ENCODE measurements at places on chromosomes 12 and 14.

GRCh38 chr14:62743118-62743517 is 302.1 kb downstream of the KCNH5 start:
- H3K4me3 ChIP-seq: no peak overlapping the region
- no peaks in the 10 kb centered on the region for H3K4me1 ChIP-seq
- no peaks in the 10 kb centered on the region for H3K27me3 ChIP-seq
- no peaks in the 10 kb centered on the region for H3K36me3 ChIP-seq
- no peak overlapping the region for H3K27ac ChIP-seq

DNA sequence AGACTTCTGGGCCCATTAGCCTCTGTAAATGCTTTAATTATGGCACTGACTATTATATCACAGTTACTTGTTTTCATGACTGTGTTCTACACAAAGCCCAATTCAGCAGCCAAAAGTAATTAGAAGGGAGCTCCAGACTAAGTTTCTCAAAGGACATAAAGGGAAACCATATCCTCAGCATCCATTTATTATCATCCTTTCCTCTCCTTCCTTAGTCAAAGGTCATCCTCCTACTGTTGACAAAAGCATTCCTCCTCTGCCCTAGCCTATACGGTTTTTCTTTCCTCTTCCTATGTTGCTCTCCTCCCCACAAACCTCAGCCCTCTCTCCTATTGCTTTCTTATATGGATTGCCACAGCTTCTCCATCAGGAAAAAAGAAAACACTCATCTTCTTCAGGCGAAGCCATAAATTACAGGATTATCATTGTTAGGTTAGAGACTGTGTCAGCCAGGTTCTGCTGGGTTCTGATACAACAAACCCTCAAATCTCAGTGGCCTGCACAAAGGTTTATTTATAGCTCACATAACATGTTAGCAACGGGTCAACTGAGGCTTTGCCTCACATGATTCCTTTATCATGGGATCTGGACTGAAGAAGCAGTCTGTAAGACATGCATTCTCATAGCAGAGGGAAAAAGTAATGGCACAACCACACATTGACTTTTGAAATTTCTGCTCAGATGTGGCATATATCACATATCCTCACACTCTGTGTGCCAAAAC is 207.2 kb downstream of the SLC5A8 start:
- no peaks in the 10 kb centered on the region for H3K36me3 ChIP-seq
- H3K27me3 ChIP-seq: no peaks in the 10 kb centered on the region
- H3K4me1 ChIP-seq: peaks cover 2% of the 10 kb centered on the region
- H3K27ac ChIP-seq: no peak overlapping the region

DNA sequence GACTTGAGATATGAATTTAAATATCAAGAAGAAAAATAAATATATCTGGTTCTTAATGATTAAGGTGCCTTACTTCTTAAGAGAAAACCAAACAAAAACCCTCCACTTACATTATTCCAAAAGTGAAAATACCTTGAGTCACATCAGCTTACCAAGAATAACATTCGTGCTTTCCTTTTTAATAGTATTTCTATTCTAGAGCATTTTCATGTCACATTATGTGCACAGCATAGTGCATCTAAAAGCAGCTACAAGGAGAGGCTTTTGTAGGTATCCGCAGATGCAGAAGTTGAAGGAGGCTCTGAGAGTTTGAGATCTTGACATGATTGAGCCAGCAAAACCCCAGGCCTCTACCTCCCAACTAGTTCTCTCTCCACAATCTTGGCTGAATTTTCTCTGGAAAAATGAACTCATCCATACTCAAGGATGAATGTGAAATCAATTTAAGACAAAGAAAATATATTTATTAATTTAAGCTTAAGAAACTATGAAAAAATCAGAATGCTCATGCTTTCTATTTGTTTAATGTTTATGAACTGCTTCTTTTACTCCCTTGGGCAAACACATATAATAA is 275.0 kb downstream of the AKAP6 start:
- peaks cover 2% of the 10 kb centered on the region for H3K27me3 ChIP-seq
- no peak for DNase-seq
- H3K27ac ChIP-seq: no peak overlapping the region
- H3K4me3 ChIP-seq: no peak overlapping the region
- no peaks in the 10 kb centered on the region for H3K4me1 ChIP-seq
- no peaks in the 10 kb centered on the region for H3K36me3 ChIP-seq

GRCh38 chr12:110807640-110808039 is 39.1 kb upstream of the CCDC63 start:
- no peak overlapping the region for H3K4me3 ChIP-seq
- H3K4me1 ChIP-seq: no peaks in the 10 kb centered on the region
- peaks cover 3% of the 10 kb centered on the region for H3K36me3 ChIP-seq
- H3K27me3 ChIP-seq: no peaks in the 10 kb centered on the region

- no peak overlapping the region for H3K27ac ChIP-seq
- no peaks in the 10 kb centered on the region for H3K4me1 ChIP-seq
- no peak overlapping the region for H3K4me3 ChIP-seq
- no peaks in the 10 kb centered on the region for H3K36me3 ChIP-seq
These were observed 300.2 kb upstream of the PRKD1 start for GRCh38 chr14:30227876-30228275.

- peaks cover 12% of the 10 kb centered on the region for H3K27me3 ChIP-seq
- no peak for DNase-seq
- no peak overlapping the region for H3K27ac ChIP-seq
- H3K36me3 ChIP-seq: no peaks in the 10 kb centered on the region
These were observed 54.2 kb downstream of the SPTB start for GRCh38 chr14:64825509-64825908.

DNA sequence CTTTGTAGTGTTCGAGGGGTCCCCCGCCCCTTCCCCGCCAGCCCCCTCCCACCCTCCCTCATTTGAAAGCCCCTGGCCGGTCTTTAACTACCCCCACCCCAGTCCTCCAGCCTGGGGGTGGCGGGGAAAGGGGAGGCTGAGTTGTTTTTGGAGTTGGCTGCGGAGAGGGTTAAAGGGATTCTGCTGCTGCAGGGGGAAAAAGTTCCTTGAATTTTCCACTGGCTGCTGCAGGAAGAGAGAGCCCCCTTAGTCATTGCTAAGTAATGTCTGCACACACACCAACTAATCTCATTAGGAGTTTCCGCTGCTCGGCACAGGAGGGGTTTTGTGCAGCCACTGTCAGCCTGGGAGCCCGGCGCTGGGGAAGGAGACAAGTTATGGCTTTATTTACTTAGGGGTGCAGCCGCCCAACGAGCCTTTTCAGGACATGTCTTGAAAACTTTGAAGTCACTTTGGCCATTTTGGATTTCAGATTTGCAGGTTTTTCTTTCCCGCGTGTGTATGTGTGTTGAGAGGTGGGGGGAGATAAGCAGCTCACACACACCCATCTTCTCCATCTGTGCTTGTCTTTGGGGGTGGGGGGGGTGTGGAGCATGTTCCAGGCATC is 1.8 kb downstream of the ELK3 start:
- H3K36me3 ChIP-seq: peaks cover 8% of the 10 kb centered on the region
- peak overlapping the region; percentile 97 for H3K27ac ChIP-seq
- H3K4me3 ChIP-seq: peak overlapping the region; percentile 90
- peak; percentile 68 for DNase-seq

- H3K27ac ChIP-seq: peak overlapping the region; percentile 92
- peaks cover 11% of the 10 kb centered on the region for H3K36me3 ChIP-seq
- no peaks in the 10 kb centered on the region for H3K27me3 ChIP-seq
- peak overlapping the region; percentile 71 for H3K4me3 ChIP-seq
- peaks cover 95% of the 10 kb centered on the region for H3K4me1 ChIP-seq
These were observed 31.5 kb upstream of the GZMB start for GRCh38 chr14:24665440-24665991.

- H3K27ac ChIP-seq: no peak overlapping the region
- H3K27me3 ChIP-seq: no peaks in the 10 kb centered on the region
These were observed 528.6 kb downstream of the FUT8 start for GRCh38 chr14:65941091-65941490.

DNA sequence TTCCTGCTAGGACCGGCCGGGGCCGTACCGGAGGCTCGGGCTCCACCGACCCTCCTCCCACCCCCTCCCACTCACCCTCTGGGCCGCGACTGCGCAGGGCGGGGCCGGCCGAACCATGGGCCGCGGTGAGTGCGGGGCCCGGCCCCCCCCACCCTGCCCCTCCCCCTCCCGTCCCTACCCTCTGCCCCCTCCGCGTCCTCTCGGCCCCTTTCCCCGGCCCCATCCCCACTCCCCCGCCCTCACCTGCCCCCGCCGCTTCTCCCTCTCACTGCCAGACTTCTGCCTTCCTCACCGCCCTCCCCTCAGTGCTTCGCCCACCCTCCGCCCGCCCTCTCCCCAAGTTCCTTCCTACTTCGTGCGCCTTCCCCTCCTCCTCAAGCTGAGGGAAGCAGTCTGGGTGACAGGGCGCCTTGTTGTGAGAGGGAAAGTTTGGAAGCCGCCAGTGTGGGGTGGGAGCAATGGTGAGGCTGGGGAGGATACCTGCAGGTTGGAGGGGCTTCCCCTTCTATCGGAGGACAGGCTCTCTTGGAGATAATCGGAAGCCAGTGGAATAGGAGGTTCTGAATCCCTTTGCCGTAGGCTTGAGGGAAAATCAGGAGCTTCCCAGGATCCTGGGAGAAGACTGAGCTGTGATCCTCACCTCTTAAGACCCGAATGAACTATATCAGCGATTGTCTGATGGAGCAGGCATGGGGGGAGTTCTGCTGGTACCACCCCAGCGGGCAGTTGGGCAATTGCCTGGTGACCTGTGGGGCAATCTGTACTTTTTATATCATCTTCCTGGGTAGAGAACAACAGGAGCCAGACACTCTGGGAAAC is 472 bp downstream of the MBD6 start:
- H3K36me3 ChIP-seq: peaks cover 30% of the 10 kb centered on the region
- peak overlapping the region; percentile 95 for H3K4me3 ChIP-seq
- H3K27me3 ChIP-seq: peaks cover 2% of the 10 kb centered on the region
- peak; percentile 51 for DNase-seq
- peak overlapping the region; percentile 87 for H3K27ac ChIP-seq

GRCh38 chr14:69716478-69717187 is 50.3 kb upstream of the SRSF5 start:
- peaks cover 7% of the 10 kb centered on the region for H3K36me3 ChIP-seq
- peak overlapping the region; percentile 61 for H3K27ac ChIP-seq
- peaks cover 34% of the 10 kb centered on the region for H3K4me1 ChIP-seq
- H3K27me3 ChIP-seq: no peaks in the 10 kb centered on the region
- H3K4me3 ChIP-seq: no peak overlapping the region

DNA sequence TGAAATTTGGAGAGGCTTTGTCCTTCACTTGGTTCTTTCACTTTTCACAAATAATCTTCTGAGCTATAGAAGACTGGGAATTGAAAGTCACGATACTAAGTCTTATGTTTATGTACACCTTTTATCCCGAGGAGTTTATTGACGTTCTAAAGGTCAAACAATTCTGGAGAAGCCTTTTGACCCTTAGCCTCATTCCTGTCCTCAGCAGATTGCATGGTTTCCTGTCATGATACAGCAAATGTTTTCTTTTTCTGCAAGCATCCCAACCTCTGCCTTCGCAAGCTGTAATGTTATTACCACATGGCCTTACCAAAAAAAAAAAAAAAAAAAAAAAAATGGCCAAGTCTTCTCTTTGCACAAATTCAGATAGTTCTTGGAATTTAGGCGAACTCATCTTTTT is 411.7 kb upstream of the FLRT2 start:
- no peak overlapping the region for H3K27ac ChIP-seq
- DNase-seq: no peak
- no peaks in the 10 kb centered on the region for H3K36me3 ChIP-seq
- H3K4me3 ChIP-seq: no peak overlapping the region
- no peaks in the 10 kb centered on the region for H3K4me1 ChIP-seq

DNA sequence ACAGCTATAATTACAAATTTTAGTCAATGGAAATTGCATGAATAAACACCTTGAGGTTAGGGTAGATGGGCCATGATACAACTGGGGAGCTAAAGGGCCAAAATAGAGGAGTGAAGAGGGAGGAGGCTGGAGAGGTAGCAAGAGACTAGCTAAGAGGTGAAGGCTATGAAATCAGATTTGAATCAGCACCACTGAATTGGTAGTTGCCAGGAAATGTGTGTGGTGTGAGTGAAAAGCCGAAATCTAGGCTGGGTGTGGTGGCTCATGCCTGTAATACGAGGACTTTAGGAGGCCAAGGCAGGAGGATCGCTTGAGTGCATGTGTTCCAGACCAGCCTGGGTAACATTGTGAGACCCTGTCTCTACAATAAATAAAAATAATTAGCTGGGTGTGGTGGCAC is 22.7 kb downstream of the YY1 start:
- no peaks in the 10 kb centered on the region for H3K27me3 ChIP-seq
- no peak overlapping the region for H3K4me3 ChIP-seq
- peaks cover 91% of the 10 kb centered on the region for H3K4me1 ChIP-seq
- peaks cover 36% of the 10 kb centered on the region for H3K36me3 ChIP-seq
- H3K27ac ChIP-seq: peak overlapping the region; percentile 67

DNA sequence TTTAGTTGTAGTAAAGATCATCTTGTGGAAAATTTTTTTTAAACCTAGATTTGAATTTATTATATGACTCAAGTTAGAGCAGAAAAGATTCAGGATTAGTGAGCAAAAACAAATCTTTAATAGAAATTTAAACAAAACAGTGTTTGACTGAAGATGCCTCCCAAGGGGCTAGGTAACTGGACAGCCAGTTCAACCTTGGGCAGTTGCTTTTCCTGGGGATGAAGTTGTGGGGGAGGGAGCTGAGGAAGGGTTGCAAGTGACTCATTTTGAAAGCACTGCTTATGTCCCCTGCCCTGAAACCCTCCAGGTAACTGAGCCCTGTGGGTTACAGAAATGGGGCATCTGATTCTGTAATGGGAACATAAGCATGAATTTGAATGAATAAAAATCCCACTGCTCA is 13.1 kb downstream of the CFAP54 start:
- H3K4me3 ChIP-seq: no peak overlapping the region
- no peaks in the 10 kb centered on the region for H3K36me3 ChIP-seq
- H3K27ac ChIP-seq: peak overlapping the region; percentile 84
- DNase-seq: peak; percentile 16
- peaks cover 37% of the 10 kb centered on the region for H3K4me1 ChIP-seq

GRCh38 chr12:26406813-26407212 is 211.4 kb downstream of the SSPN start:
- H3K27ac ChIP-seq: no peak overlapping the region
- H3K4me3 ChIP-seq: no peak overlapping the region
- no peak for DNase-seq
- no peaks in the 10 kb centered on the region for H3K27me3 ChIP-seq
- peaks cover 11% of the 10 kb centered on the region for H3K36me3 ChIP-seq

GRCh38 chr12:3454780-3455179 is 36.2 kb upstream of the PRMT8 start:
- peak overlapping the region; percentile 24 for H3K4me3 ChIP-seq
- no peak for DNase-seq

GRCh38 chr14:93888995-93889394 is 38.1 kb upstream of the FAM181A start:
- H3K4me1 ChIP-seq: no peaks in the 10 kb centered on the region
- H3K4me3 ChIP-seq: no peak overlapping the region
- H3K27me3 ChIP-seq: peaks cover 20% of the 10 kb centered on the region
- H3K27ac ChIP-seq: no peak overlapping the region
- no peak for DNase-seq
- no peaks in the 10 kb centered on the region for H3K36me3 ChIP-seq

All from activated naive CD8-positive, alpha-beta T cell treated with anti-CD3 and anti-CD28 coated beads, Interleukin-2, amount 50 U/mL, for 24 hours (primary cell).